ENCODE measurements at places on chromosomes 1 and 21.
A peak's percentile ranks its signal among the peaks of the same experiment; 100 is the strongest.

GRCh38 chr1:26839779-26840178 is 13.3 kb downstream of the ZDHHC18 start:
- DNase-seq = no peak

- peak; percentile 44 for DNase-seq
Measured at GRCh38 chr1:246794828-246795671, 70.8 kb downstream of the SCCPDH start.

DNA sequence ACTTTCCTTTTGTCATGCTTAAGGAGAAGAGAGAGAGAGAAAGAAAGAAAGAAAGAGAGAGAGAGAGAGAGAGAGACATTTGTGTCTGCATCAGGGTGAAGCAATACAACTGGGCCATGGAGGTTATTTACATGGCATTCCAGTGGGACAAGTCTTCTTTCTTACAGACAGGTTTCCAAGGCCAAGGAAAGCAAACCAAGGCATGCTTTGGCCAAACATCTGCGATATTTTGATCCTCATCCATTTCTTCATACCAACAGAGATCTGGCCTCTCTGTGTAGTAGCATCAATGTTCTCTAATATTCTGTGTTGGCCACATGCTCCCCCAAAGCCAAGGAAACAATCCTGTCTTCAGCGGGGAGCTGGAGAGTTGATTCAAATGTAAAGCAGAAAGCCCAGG is 292.1 kb downstream of the SETD4 start:
- no peak for DNase-seq

GRCh38 chr1:3011631-3012455 is 9.4 kb upstream of the ACTRT2 start:
- no peak for DNase-seq

- peak; percentile 84 for DNase-seq
Measured at GRCh38 chr1:94648225-94649007, 106.9 kb upstream of the F3 start.

DNA sequence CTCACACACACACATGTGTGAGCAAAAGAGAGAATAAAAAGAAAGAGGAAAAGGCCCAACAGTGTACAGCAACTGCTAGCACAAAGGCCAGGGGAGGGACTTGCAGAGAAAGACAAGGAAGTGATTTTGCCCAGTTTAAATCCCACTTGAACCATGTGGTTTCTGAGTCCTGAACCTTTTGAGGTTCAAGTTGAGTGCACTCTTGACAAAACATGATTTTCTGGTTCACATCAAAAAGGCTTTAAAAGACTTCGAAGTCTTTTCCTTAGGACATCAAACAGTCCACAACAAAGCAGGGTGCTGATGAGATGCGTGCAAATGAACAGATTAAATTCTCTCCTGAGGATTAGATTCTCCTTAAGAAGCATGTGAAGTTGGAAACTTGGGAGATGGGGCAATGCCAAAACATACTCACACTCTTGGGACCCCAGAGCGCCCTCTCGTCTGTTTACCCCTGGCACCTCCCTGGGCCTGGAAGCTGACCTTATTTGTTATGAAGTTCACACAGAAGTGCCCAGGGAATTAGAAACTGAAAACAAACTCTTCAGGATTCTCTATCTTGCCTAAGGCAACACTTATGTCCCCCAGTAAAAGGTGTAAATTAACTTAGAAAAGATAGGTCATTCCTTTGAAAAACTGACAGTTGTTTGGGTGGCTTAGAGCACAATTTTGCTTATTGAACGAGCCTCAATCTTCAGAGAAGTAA is 31.5 kb downstream of the RNF220 start:
- DNase-seq = no peak

GRCh38 chr1:1046243-1046642 is 26.3 kb downstream of the AGRN start:
- no peak for DNase-seq

DNA sequence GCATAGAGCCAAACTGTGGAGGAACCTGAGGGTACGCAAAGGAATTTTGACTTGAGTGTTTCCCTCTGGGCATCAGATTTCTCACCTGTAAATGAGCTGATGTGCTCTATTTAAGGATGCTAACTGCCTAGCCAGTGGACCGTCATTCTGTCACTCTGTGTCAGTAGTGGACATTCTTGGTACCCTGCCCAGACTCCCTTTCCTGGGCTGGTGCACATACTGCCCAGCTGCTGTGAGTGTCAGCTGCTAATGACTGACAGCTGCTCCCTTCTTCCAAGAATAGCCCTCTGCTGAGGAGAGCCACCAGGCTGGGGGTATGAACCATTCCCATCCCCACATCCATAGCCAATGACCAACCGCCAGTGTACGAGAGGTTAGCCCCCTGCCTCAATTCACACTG is 193.1 kb upstream of the DAB1 start:
- no peak for DNase-seq

DNA sequence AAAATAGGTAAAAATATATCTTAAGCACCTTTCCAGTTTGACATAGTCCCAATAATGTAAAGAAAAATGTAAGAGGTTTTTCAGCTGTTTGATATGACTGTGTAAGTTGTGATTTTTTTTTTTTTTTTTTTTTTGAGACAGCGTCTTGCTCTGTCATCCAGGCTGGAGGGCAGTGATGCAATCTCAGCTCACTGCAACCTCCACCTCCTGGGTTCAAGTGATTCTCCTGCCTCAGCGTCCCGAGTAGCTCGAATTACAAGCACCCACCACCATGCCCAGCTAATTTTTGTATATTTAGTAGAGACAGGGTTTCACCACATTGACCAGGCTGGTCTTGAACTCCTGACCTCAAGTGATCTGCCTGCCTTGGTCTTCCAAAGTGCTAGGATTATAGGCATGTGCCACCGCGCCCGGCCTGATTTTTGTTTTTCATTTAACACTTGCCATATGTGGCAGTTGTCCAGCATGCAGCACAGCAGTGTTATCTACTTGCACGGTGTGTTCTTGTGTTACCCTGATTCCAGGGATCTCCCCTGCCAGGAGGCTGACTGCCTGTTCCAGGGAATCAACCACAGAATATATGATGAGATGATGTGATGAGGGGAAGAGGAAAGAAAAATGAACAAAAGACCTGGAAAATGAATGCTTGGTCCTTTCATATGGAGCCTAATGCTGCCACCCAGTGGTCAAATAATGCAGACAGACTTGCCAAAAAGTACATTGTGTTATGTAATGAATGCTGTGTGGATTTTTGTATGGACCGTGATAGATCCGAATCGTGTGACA is 79.0 kb downstream of the RAVER2 start:
- peak; percentile 77 for DNase-seq

- DNase-seq = no peak
Measured at GRCh38 chr1:41278076-41278475, 36.0 kb upstream of the SCMH1 start.

GRCh38 chr1:159953536-159954515 is at the start of gene SLAMF9:
TSS of gene SLAMF9 (minus strand) at chr1:159954237. CDS start at chr1:159954137, 100 bp downstream.
- peak; percentile 42 for DNase-seq

All from fibroblast of skin of scalp (primary cell).